ENCODE measurements at places on chromosomes 5 and 9.

GRCh38 chr5:103411711-103412110 is 150.9 kb downstream of the NUDT12 start:
- DNase-seq, result no peak

- no peak for DNase-seq
These were observed 524 bp downstream of the CYFIP2 start for GRCh38 chr5:157266286-157267007.

GRCh38 chr9:105385381-105385985 is 62.4 kb upstream of the FSD1L start:
- DNase-seq, result no peak

- DNase-seq, result no peak
These were observed 28.2 kb upstream of the PPP2R2B start for GRCh38 chr5:146906803-146907202.

DNA sequence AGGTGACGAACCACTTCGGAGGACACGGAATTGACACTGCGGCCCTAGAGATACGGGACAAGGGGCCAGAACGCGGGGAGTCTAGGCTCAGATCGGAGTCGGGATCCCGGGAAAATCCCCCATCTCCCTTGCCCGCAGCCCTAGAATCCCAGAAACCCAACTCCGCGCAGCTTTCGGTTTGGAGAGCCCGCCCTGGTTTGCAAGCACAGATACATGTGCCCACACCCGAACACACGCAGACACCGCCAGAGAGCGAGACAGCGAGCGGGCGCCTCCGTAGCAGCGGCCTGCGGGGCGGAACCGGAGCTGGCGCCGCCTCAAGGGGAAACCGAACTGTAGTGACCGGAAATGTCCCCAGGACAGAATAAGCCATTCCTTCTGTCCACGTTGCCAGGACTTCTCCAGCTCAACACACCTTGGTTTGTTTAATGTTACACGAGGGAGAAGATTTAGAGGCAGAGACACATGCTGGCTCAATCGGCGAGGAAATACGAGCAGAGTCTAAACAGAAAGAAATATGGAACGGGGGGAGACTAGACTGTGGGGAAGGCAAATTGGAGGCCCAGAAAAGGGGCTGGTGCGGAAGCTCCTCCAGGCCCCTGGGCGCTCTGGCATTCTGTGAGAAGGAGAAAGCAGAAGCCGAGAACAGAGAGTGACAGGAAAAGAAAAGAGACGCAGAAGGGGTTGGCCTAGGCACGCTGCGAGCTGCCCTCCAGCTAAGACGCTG is 2.9 kb upstream of the PAX5 start:
- DNase-seq, result peak; percentile 47

DNA sequence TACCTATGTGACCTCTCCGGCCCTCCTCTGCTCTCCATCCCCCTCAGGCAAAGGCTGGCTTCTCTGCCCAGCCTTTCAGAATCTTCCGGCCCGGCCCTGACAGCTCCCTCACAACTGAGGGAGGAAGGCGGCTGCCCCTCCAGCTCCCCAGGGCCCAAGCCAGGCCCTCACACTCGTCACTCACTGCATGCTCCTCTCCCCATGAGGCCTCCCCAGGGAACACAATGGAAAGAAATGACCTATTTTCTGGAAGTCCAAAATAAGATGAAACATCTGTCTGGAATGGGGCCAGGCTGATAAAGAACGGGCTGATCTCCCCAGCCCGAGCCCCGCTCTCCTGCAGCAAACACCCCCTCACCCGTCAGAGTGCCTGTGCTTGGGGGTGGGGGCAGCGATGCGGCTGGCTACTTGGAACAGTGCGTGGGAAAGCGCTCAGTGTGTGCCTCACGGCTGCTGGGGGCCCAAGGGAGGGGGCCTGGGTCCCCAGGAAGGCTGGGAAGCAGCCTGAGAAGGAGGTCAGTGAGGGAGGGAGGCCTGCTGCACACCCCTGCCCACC is 11.3 kb downstream of the PDGFRB start:
- DNase-seq, result no peak

DNA sequence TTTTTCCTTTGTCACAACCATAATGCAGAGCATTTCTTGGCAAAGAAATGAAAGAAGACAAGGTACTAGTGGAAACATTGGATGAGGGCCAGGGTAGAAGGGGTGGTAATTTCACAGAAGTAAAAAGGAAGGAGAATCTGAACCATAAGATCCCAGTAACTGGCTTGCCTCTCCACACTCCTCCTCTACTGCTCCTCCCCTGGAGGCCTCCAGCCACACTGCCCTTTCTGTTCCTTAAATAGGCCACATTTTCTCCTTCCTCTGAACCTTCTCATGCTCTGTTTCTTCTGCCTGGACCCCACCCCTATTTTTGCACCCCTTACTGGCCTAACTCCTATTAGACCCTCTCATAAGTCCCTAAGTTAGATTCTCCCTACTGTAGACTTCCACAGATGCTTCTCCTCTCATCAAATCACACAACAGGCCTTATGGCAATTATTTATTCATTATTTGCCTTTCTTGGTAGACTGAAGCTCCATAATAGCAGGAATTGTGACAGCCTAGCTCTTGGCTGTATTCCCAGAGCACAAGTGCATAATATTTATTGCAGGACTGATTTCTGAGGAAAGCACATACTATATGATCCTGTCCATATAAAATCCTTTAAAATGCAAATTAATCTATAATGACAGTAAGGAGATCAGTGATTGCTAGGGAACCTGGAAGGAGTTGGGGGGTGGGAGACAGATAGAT is 31.3 kb upstream of the GRIA1 start:
- no peak for DNase-seq

- no peak for DNase-seq
These were observed 545 bp upstream of the OR2V1 start for GRCh38 chr5:181131514-181131913.

DNA sequence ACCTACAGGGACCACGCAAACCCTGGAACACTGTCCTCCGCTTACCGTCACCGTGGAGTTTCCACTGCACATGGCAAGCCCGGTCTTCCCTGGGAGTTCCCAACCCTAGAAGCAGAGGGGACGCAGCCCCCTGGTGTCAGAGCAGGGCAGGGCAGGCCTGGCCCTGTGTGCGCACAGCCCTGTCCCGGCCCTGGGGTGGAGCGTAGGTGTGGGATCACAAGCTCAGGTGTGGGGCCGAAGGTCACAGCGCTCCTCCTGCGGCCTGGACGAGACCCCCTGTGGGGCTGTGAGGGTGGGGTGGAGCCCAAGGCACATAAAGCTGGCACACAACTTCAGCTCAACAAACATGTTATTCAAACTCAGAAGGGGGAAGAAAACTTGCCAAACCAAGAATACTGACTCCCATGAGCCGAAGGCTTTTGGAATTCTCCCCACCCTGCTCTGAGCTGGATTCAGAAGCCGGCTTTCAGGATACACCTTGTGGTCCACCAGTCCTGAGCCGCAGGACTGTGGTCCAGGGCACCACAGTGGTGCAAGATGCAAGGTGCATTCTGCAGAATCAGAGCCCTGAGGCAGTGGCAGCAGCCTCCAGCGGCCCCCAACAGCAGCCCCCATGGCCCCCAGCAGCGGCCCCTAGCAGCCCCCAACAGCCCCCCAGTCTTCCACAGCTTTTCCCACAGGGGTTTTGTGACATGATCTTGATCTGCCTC is 11.8 kb upstream of the EXOC3 start:
- no peak for DNase-seq

DNA sequence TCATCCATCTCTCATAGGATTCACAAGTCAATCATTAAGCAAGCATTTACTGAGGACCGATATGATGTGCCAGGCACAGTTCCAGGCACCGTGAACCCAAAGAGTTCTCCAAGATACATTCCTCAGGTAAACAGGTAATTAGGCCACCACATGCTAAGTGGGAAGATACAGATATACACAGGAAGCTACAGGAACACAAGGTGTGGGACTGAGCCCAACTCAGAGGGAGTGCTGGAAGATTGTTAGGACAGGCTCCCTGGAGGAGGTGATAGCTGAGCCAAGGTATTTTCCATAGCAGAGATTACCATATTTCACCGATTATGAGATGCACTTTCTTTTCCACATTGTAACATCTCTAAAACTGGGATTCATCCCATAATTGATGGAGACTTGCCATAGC is 31.4 kb upstream of the RAI14 start:
- DNase-seq, result no peak

- DNase-seq, result no peak
These were observed 42.2 kb upstream of the LCP2 start for GRCh38 chr5:170339780-170340167.

DNA sequence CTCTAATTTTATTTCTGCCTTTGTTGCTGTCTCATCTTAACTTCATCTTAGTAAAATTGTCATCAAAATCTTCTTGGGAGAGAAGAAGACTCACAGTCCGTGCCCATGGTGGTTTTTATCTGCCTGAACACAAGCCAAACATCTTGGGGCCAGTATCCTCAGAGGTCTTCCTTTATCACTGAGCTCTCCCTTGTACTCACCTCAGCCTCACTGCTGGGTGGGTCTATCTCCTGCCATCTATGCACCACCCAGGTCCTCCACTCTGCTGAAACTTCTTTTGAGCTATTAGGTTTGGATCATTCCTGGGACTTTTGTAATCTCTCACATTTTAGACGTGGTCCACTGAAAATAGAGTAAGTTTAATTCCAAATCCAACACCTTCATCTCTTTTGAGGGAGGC is 116.3 kb upstream of the EPB41L4A start:
- no peak for DNase-seq

DNA sequence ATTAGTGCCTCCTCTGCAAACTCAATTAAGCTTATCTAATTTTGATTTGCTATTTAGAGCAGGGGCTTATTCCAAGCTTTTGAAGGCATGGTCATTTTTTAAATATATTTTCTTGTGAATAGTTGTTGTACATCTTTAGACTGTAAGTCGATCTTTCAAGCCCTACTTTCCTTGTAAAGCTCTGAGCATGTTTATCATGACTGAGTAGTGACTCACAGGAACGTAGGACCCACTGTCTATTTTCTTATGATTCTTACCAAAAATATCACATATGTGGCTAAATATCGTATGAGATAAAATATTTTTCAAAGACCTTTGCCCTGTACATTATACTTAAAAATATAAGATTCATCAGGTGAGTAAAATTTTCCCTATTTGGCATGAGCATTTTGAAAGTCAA is 440.4 kb upstream of the GRIN3A start:
- no peak for DNase-seq

DNA sequence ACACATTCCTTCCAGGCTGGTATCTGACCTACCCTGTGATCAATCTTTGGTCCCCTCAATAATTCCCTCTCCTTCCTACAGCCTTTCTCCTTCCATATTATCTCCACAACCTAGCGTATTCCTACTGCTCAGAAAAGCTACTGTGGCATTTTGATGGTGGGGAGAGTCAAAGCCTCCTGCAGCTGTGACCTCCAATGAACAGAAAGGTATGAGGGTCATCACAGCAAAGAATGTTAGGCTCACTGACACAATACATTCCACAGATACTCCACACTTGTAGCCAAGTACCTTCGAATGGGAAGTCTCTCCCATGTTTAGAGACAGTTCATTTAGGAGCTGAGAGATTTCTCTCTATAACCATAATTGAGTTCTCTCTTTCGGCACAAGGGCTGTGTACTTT is 5.9 kb downstream of the FBN2 start:
- DNase-seq, result no peak

GRCh38 chr9:85186218-85186585 is 516.7 kb downstream of the NTRK2 start:
- no peak for DNase-seq

GRCh38 chr9:19020886-19021455 is 12.0 kb downstream of the SAXO1 start:
- no peak for DNase-seq

DNA sequence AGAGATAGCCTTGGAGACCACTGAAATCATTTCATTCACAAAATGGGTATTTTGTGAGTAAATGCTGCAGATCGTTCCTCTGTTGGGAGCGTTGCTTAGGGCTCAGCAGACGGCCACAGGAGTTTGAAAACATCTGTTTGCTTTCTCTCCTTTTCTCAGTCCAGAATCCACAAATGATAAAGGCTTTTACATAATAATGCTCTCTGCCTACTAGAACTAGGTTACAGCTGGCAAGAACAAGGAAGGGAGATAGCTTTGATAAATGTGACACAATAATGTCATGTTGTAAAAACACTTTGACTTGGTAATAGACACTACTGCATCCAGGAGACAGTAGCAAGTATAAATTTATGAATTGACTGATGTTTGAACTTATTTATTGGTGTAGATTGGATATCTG is 1072.4 kb upstream of the CDH6 start:
- DNase-seq, result no peak

DNA sequence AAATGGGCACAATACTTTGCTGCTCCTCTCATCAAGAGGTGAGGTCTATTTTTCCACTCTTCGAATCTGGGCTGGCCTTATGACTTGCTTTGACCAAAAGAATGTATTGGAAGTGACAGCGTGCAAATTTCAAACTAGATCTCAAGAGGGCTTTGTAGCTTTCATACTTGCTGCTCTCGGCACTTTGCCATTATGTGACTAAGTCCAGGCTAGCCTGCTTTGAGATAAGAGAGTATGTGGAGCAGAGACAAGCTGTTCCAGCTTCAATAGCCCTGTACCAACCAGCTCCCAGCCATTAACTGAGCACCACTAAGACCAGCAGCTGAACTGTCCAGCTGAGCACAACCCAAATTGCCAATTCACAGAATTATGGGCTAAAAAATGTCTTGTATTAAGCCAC is 124.6 kb downstream of the ACER2 start:
- no peak for DNase-seq

- no peak for DNase-seq
These were observed 28.5 kb upstream of the SLC6A3 start for GRCh38 chr5:1473746-1474145.

DNA sequence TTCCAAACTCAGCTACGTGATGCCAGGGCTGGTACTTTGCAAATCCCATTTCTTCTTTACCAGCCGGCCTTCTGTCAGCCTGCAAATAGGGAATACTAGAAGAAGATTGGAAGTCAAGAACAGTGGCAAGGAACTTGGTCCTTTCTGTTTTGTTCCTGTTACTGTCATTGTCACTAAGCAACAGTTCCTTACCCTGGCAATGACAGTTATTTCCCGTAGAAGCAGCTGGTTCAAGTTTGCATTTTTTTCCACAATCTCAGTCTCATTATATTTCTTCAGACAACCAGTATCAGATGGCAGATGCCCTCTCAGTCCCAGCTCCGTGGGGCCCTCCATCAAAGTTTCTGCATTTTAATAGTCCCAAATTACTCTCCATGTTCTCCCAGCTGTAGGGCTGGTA is 9.1 kb upstream of the C1QTNF2 start:
- no peak for DNase-seq

- DNase-seq, result no peak
These were observed 12.1 kb downstream of the PNPLA7 start for GRCh38 chr9:137538058-137538457.

DNA sequence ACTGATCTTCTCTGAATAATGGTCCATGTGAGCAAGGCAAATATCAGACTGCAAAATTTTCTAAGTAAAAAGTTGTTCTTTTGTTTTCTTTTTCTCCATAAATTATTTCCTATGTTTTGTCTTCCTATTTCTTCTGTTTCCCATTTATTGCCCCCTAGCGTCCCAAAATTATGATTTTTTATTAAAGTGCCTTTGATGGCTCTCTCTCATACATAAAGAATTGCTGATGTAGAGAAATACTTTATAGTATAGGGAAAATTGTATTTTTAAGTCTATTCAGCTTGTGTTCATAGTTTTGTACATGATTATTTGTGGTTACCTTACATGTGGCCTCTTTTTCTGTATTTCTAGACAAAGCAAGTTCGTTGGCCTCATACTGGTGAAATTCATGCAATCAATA is 1031.2 kb downstream of the EFNA5 start:
- no peak for DNase-seq

All from NCI-H2107 (cell line).